Thymus (tissue), 14 donors: ENCODE measurements at places on chromosomes 3 and 15.

DNA sequence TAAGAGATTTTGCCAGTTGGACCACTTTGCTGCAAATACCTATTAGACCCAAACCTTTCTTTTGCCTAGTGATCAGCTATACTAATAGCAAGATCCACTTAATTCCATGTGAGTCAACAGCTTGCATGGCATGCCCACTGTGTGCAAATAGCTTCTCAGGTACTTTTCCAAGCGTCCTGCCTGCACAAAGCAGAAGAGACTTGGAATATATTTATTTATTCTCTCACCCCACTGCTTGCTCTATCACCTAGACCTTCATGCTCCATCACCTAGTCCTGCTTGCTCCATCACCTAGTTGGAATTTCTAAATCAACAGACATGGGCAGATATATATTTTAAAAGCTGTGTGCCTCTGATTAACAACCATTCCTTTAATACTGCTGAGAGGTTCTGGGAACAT, 47.6 kb downstream of the MBNL1 start:
- no peak overlapping the region for H3K27ac ChIP-seq
- H3K4me3 ChIP-seq = no peak overlapping the region
- peaks cover 26% of the 10 kb centered on the region for H3K36me3 ChIP-seq
- no peaks in the 10 kb centered on the region for H3K4me1 ChIP-seq
- H3K27me3 ChIP-seq = no peaks in the 10 kb centered on the region
- no peak for DNase-seq

GRCh38 chr3:67561667-67562394, 92.6 kb downstream of the SUCLG2 start:
- DNase-seq = no peak
- no peaks in the 10 kb centered on the region for H3K36me3 ChIP-seq
- no peak overlapping the region for H3K4me3 ChIP-seq
- H3K27ac ChIP-seq = no peak overlapping the region
- H3K4me1 ChIP-seq = no peaks in the 10 kb centered on the region

DNA sequence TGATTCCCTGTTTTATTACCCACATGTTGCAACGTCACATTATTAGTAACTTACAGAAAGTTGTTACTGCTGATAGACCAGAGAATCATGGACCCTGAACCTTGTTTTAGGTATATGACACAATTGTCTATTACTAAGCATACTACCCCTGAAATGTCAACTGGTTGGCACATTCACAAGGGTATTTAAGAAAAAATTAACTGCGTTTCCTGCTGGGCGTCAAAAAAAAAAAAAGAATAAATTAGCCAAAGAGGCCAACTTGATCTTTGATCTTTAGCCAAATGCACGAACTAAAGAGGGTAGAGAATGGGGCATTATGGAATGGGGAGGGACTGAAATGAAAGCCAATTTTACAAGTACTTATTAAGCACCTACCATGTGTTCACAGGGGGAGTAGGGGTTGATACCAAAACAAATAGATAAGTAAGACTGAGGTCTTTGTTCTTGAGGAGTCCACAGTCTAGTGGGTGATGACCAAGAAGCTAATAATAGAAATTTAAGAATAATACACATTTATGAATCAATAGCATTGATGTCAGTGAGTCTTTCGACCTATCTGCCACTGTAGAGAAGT, 17.8 kb upstream of the MUC13 start:
- no peak overlapping the region for H3K4me3 ChIP-seq
- H3K27me3 ChIP-seq = no peaks in the 10 kb centered on the region
- H3K27ac ChIP-seq = no peak overlapping the region

GRCh38 chr3:163504974-163505373, 1573.3 kb downstream of the SI start:
- H3K36me3 ChIP-seq = no peaks in the 10 kb centered on the region
- no peaks in the 10 kb centered on the region for H3K27me3 ChIP-seq
- no peak for DNase-seq
- no peak overlapping the region for H3K4me3 ChIP-seq
- H3K4me1 ChIP-seq = no peaks in the 10 kb centered on the region

DNA sequence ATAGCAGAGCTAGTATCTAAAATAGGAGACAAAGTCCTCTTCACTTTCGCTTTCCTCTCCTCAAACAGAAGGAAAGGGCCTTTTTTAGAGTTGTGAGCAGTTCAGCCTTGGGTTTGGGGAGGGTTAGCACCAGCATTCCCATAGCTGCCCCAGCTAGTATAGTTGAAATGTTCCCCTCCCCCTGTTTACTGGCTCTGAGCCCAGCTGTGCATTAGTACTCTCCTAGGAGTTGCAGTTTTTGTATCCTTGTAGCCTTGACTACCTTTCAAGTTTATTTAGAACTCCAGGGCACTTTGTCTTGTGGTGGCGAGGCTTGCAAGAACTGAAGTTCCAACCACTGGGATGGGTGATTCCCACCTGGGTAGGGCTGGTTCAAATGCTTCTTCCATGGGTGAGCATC, 245.1 kb upstream of the NAALADL2 start:
- H3K4me3 ChIP-seq = no peak overlapping the region
- H3K4me1 ChIP-seq = peaks cover 17% of the 10 kb centered on the region
- DNase-seq = no peak
- no peaks in the 10 kb centered on the region for H3K36me3 ChIP-seq
- peak overlapping the region; percentile 52 for H3K27ac ChIP-seq
- H3K27me3 ChIP-seq = no peaks in the 10 kb centered on the region

GRCh38 chr3:52095990-52096775, 39.8 kb upstream of the DUSP7 start:
- no peak overlapping the region for H3K27ac ChIP-seq
- peaks cover 5% of the 10 kb centered on the region for H3K4me1 ChIP-seq

DNA sequence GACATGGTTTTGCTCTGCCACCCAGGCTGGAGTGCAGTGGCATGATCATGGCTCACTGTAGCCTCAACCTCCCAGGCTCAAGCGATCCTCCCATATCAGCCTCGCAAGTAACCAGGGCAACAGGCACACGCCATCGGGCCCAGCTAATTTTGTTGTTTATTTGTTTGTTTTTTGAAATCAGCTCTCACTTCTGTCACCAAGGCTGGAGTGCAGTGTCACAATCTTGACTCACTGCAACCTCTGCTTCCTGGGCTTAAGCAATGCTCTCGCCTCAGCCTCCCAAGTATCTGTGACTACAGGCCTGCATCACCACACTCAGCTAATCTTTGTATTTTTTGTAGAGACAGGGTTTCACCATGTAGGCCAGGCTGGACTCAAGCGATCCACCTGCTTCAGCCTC, 26.3 kb upstream of the PLCH1 start:
- H3K36me3 ChIP-seq = no peaks in the 10 kb centered on the region
- no peak overlapping the region for H3K4me3 ChIP-seq
- no peaks in the 10 kb centered on the region for H3K27me3 ChIP-seq
- H3K4me1 ChIP-seq = no peaks in the 10 kb centered on the region

GRCh38 chr3:51617597-51617996, 53.5 kb upstream of the TEX264 start:
- no peak overlapping the region for H3K4me3 ChIP-seq
- H3K27me3 ChIP-seq = no peaks in the 10 kb centered on the region
- H3K27ac ChIP-seq = no peak overlapping the region

DNA sequence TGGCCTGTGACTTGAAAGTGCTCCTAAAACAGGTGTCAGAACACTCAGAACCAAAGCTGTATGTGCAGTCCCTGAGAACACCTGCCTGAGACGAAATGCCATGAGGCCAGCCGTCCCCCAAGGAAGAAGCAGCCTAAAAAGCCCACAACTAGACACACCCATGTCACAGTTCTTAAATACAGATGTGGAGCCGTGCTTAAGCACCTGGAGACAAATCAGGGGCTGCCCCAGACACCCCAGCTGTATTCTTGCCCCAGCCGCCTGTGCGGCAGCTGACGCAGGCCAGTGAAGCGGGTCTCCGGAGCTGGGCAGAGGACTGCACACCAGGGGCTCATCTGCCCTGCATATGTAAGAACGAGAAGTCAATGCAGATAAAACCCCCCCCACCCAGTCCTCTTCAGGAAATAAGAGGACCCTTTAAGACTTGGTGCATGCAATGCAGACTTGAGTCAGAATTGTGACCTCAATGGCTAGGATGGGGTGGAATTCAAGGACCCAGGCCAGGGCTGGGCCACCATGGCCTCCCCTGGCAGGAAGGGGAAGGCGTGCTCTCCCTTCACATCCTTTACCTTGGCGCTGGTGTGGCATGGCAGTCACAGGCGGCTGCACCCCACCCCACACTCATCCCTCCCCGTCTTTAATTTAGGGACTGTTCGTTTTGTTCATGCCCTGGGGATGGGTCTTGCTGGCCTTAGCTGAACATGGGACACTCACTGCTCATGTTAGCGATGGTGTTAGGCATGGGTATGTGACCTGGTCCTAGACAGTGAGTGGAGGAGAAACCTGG, 27.7 kb upstream of the PLXNA1 start:
- H3K4me1 ChIP-seq = peaks cover 6% of the 10 kb centered on the region
- H3K27ac ChIP-seq = no peak overlapping the region
- no peaks in the 10 kb centered on the region for H3K36me3 ChIP-seq
- no peaks in the 10 kb centered on the region for H3K27me3 ChIP-seq

- no peaks in the 10 kb centered on the region for H3K36me3 ChIP-seq
- H3K27ac ChIP-seq = no peak overlapping the region
- DNase-seq = no peak
- H3K4me1 ChIP-seq = no peaks in the 10 kb centered on the region
Measured at GRCh38 chr15:83471307-83471866, 24.2 kb downstream of the SH3GL3 start.
